Activated CD4-positive, alpha-beta T cell treated with anti-CD3 and anti-CD28 coated beads for 1 hour (primary cell): ENCODE measurements at places on chromosomes 5 and 9.

- no peak for DNase-seq
These were observed 73.9 kb downstream of the SH3PXD2B start for GRCh38 chr5:172380301-172380986.

DNA sequence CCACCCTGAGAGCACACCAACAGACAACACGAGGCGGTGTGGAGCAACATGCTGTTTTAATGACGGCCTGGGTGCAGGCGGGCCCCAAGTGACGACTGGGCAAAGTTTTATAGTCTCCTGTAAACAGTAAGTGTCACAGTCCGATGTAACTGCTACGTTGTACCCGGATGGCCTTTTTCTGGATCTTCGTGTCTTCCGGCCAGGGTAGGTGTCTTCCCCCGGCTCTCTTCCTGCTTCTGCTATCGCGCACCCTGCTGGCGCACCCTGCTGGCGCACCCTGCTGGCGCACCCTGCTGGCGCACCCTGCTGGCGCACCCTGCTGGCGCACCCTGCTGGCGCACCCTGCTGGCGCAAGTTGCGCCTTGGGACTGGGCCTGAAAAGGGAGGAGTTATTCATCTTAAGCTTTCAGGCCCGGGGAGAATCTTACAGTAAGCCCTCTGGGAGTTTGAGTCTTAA lies 143.0 kb upstream of the TARS1 start:
- DNase-seq = no peak

- DNase-seq = no peak
These were observed 47.9 kb upstream of the ZBTB43 start for GRCh38 chr9:126756876-126757415.

- no peak for DNase-seq
These were observed 184.9 kb downstream of the FANCC start for GRCh38 chr9:95132366-95133324.

DNA sequence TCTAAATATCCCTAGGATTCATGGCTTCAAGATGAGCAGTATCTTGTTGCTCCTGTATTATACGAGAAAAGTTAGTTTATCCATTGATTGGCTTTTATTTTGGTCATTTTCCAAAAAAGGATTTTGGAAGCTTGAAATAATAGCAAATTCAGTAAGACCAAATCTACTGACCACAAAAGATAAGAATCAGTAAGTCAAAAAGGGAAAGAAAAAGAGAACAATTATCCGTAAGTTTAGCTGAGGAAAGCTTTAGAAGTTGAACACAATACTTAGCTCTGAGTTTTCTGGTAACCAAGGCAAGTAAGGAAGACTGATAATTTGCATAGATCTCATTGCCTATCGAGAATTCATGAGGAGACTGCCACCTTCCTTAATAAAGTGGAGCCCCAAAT lies 9.1 kb downstream of the TGFBR1 start:
- DNase-seq = no peak

DNA sequence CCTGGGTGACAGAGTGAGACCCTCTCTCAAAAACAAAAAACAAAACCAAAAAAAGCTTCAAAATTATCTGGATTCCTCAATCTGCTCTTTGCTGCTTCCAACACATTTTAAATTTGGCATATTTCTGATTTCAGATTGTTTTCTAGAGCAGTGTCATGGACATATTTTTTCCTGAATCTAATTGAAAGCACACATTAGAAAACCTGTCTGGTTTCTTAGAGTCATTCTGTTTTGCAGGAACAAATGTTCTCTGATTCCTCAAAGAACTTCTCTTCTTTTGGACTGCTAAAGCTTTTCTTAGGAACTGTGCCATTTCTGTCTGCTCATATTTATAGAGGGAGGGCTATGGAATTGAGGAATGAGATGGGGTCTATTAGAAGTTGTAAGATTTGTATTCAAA lies 81.6 kb downstream of the RAI14 start:
- no peak for DNase-seq

- DNase-seq = no peak
These were observed 7.1 kb downstream of the SYNPO start for GRCh38 chr5:150647275-150648251.

GRCh38 chr9:27771803-27772545 lies 198.7 kb upstream of the C9orf72 start:
- no peak for DNase-seq

DNA sequence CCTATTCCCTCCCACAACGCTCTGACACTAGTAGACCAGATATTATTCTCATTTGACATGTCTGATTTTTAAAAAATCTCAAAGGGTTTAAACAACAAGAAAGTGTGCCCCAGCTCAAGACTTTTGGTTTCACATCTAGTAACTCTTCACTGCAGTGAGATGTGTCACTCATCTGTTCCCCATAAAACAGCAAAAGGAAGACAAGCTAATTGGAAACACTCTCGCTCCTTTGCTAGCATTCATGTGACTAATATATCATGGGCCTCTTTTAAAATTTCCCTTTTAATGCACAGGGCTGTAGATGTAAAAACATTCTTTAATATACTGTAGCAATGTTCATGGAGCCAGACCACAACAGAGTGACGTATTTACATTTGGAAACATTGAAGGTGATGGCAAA lies 372.6 kb downstream of the ZNF608 start:
- no peak for DNase-seq

DNA sequence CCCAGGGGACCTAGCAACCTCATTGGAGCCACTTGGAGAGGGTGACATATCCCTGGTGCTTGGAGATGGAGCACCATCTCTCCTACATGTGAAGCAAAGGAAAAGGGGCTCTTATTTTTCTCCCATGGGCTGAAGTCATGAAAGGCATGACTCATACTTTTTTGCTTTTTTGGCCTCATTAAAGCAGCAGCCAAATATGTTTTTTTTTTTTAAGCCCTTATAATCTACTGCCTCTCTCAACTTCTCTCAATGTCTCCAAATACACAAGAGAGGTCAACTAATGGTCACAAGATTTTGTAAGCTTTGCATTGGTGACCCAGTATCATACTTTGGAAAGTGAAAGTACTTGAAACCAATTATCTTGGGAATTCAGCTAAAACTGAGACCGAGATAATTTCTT lies 1.6 kb upstream of the CFAP90 start:
- no peak for DNase-seq

- no peak for DNase-seq
These were observed 58.2 kb downstream of the PRDM6 start for GRCh38 chr5:123147128-123147715.

DNA sequence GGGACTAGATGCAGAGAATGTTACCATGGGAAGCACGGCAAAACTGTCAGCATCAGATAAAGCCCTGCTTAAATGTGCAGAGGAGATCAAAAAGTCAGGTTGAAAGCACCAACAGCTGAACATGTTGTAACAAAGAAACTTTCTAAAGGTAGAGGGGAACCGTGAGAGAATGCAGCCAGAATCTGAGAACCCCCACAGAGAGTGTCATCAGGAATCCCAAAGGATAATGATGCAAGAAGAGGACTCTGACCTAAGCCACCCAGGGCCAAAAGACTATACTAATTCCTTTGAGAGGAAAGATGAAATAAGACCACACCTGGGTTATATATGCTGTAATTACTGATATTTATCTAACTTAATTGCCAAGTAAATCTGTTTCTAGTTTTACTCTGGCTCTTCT lies 116.6 kb downstream of the PCSK1 start:
- no peak for DNase-seq

DNA sequence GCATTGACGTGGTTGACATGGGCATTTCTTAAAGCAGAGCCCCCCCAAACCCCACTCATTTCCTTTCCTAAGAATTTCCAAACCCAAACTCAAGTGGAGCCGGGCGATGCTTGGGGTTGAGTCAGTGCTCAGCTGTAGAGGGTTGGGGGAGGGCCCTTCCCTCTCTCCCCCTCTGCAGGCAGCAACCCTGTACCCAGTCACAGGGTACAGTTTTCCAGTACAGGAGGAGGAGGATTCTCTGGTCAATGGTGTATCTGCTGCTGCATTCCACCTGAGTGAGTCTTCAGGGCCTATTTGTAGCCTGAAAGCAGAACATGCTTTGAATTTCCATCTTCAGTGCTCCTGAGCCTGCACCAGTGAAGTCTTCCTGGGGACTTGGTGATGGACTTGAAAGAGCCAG lies 55.8 kb downstream of the ENTREP1 start:
- DNase-seq = no peak

DNA sequence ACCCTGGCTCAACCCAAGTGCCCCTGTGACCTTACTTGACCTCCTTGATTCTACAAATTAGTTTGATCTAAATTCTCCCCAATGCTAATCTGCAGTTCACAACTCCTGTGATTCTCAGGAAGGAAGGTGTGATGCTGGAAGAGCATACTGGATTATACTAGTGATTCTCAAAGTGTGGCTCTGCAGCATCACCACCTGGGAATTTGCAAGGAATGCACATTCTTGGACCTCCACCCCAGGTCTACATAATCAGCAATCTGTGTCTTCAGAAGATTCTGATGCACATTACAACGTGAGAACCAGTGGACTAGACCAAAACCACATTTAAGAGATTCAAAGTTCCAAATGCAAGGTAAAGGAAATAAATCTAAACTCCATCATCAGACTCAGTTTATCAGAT lies 198.6 kb downstream of the AGTPBP1 start:
- DNase-seq = no peak

DNA sequence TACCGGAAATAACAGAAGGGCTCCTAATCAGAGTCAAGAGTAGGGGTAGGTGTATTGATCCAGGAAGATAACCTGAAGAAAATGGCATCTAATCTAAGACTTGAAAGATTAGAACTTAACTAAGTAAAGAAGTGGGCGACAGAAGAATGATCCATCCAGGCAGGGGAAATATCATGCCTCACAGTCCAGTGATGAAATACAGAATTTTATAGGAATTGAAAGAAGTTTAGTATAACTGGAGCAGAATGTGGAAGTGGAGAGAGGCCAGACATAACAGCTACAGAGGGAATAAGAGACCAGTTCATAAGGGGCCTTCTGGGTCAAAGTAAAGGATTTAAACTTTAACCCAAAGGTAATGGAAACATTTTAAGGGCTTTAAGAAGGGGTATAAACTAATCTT lies 42.2 kb downstream of the ERP44 start:
- DNase-seq = no peak

GRCh38 chr9:86788456-86788855 lies 158.8 kb downstream of the GAS1 start:
- DNase-seq = no peak

DNA sequence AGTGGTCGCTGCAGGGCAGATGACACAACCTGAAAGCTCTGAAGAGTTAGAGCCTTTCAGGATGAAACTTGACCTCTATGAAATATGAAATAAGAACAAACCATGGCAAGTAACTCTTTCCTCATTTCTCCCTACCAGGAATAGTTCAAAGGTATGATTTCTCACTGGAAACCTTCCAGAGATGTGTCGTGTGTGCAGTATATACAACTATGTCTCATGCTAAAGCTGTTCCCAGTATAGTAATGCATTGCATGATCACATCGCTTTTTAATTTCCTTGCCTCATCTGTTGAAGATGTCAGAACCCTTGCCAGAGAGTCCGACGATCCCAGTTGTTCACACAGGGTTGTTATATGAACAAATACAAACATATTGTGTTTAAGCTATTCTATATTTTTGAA lies 45.8 kb upstream of the RGMB start:
- DNase-seq = no peak

DNA sequence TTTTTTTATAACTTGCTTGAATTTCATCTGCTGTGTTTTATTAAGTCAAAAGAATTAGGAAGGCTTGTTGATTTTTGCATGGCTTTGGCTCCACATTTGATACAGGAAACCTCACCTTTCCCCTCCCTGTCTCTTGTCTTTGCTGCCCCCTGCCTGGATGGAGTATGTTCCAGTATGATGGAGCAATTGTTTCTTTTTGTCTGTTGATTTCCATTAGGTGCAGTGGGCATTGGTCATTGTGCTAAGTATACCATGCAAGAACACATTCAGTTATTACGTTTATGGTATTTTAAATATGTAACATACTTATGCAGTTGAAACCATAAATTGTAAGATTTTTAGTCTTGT lies 19.6 kb downstream of the TJP2 start:
- no peak for DNase-seq

DNA sequence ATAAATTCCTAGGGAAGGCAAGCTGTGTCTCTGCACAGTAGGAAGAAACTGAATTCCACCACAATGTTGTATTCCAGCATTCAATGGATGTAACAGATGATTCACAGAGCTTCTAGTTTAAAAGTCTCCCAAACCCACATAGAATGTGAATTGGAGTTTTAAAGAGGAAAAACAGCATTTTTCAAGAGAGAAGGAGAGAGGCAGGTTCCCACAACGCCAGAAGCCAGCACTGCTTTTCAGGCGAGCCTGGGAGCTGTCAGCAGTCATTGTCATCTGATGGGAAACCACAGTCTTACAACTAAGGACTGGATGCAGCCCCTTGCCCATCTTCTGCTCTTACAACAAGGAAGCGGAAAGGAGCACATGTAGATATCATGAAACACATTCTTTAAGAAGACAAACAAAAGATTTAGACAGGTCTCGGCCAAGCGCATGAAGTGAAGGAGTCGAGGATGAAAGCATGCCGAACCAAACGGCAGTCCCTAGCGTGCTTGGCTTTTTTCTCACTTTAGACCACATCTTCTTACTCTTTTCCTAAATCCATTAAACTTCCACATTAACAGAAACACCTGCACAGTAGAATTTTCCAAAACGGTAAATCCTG lies 638 bp downstream of the DIRAS2 start:
- DNase-seq = no peak

DNA sequence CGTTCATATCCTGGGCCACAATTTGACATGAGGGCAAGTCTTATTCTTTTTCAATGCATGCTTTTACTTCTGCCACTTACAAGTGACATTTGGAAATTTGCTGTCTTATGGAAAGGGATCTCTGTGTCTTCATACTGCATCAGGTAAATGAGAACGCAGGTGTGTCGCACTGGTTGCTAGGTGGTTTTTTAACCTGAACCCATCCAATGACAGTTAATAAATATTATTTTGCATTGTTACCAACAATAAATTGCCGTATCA lies 1.1 kb downstream of the ADAMTS16 start:
- no peak for DNase-seq

GRCh38 chr9:131218370-131218769 lies 57.9 kb downstream of the FAM78A start:
- DNase-seq = no peak

DNA sequence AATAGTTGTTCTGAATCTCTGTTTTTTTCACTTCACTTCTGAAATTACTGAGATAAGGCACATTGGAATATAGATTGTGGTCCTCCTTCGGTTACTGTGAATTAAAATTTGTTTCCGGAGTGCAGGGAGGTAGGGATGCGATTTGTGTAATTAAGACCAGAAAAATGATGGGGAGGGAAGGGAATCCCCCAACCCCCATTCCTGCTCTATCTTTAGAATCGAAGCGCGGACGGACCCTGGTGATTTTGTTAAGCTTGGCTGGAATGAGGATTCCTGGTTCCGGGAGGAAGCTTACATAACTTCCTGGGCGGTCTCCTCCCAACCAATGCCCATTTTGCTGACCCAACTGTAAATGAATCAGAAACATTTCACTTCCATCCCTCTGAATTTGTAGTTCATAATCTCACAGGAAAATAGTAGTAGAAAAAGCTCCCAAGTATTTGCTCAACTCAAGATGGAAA lies 220.1 kb upstream of the MSX2 start:
- DNase-seq = no peak
